Cortex of kidney (tissue), 1 donor: ENCODE measurements at places on chromosomes 12 and 14.

- DNase-seq: no peak
Measured at GRCh38 chr14:78022059-78022458, 148.1 kb upstream of the NRXN3 start.

GRCh38 chr12:131897276-131897675 is 2.9 kb downstream of the ULK1 start:
- DNase-seq: no peak

- DNase-seq: no peak
Measured at GRCh38 chr12:89461190-89461589, 63.4 kb downstream of the GALNT4 start.

DNA sequence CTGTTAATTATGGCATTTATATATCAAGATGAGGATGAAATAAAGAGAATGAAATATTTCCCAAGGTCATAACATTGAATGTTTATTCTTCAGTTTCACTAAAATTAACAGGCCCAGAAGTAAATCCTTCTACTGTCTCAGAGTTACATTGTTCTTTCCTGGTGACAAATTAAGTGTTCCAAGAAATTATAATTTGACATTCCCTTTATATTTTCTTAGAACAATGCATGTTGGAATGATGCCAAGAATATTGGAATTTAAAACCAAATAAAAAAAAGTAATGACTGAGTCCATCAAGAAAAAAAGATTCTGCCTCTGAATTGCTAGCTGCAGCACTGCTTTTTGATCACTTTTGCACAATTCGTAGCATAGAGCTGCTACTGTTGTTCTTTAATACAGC is 152.1 kb downstream of the METTL25 start:
- no peak for DNase-seq

GRCh38 chr12:20368114-20368650 is at the start of gene PDE3A:
Gene PDE3A (plus strand): TSS chr12:20368537. CDS start chr12:20369285, 748 bp downstream.
- no peak for DNase-seq

GRCh38 chr12:71972441-71973074 is 33.9 kb downstream of the TPH2 start:
- no peak for DNase-seq

GRCh38 chr12:33052141-33053051 is 155.8 kb upstream of the PKP2 start:
- no peak for DNase-seq

DNA sequence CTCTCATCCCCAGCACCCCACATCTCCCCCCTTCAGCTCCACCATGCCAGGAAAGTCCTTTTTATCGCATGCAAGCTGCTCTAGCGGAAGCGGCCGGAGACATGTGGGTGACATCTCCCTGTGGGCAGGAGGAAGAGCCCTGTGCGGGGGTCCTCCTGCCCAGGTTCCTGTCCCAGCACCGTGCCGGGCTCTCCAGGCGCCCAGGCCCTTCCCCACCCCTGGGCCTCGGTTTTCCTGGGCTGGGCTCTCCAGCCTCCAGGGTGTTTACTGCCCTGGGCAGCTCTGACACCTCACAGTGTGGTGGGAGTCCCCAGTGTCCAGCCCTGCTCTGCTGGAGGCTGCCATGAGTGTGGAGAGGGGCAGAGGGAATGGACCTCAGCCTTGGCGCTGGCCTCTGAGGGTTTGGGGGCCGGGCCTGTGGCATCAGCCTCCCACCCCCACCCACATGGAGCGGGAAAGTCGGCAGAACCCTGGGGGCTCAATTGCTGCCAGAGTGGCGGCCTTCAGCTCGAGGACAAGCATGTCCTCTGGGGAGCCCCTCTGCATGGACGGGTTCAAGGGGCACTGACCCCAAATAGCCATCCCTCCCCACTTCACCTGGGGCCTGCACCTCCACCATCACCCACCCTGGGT is 16.9 kb downstream of the ASPG start:
- DNase-seq: no peak

- no peak for DNase-seq
Measured at GRCh38 chr12:49864798-49865090, 21.8 kb upstream of the BCDIN3D start.

GRCh38 chr12:46377678-46378077 is 5.1 kb upstream of the SLC38A2 start:
- DNase-seq: no peak

DNA sequence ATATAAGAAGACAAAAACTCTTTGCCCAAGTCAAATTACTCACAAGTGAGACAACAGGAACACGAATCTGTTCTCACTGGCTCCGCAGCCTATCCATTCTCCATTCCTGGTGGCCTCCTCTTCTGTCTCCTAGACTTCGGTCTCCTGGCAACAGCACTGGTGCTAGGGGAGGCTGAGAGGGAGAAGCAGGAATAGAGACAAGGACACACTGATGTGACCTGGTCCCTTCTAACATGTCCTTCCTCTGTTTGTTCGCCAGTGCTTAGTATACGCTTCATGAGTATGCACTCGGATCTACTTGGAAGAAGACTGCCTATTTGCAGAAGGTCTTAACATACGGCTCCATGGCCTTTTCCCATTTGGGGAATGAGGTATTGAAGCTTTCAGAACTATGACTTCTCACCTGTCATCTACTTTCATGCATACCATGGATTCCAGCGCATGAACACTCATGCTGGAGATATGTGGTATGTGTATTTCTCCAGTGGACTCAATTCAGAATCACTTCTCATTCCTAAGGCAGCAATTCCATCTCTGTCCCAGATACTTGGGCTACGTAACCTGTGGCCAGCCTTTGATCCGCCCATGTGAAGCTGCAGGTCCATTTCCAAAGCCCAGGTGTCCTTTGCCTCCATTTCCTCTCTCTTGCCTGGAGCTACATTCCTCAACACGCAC is 33.9 kb downstream of the BHLHE41 start:
- DNase-seq: no peak

GRCh38 chr12:105674871-105675699 is 344.6 kb downstream of the C12orf75 start:
- DNase-seq: no peak

DNA sequence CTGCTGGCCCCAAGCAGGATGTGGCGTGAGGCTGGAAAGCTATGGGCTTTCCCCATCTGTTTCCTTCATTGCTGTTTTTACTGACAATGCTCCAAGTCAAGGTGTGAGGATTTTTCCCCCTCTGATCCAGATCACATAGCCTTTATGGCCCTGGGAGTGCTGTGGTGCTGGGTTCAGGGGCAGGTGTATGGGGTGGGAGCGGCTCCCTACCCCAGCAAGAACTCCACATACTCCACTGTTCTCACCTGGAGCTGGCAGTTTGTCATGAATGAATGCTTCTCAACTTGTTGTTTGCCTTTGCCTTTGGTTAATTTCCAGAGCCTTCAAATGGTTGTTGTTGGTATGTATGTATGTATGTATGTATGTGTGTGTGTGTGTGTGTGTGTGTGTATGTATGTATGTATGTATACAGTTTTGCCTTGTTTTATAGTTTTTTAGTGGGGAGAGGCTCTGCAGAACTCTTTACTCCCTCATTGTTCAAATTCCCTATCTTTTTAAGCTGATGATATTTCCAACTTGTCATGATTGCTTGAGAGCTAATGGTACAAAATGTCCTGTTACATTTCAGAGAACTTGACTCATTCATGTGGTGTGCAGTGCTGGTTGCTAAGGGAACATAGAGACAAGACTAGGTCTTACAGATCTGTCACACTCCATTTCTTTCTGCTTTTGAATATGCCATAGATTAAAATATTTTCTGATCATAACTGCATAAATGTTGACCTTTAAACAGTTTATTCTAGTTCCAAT is 36.6 kb upstream of the ASPG start:
- no peak for DNase-seq
